CD4-positive, alpha-beta T cell treated with Interleukin-15 for 1 hour (primary cell): ENCODE measurements at places on chromosomes 12 and 14.

DNA sequence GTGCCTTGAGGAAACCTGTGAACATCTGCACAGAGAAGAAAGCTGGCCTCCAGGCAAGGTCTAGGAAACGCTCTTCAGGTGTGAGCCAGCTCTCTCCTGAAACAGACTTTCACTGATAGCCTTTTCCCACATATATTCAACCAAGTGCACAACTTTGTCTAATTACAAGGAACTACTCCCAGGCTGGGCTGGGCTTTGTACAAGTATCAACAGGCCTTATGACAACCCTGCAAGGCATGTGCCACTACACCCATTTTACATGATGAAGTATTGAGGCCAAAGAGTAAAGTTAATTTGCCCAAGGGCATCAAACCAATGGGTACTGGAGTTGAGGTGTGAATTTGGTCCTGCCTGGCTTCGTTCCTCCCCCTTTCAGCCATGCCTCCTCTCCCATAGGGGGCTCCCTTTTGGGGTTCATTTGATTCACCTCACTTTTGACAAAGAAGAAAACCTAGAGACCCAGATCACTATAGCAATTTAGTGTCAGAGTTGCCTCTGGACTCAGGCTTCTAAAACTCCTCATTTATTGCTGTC, 2.1 kb downstream of the CSRP2 start:
- DNase-seq = no peak

DNA sequence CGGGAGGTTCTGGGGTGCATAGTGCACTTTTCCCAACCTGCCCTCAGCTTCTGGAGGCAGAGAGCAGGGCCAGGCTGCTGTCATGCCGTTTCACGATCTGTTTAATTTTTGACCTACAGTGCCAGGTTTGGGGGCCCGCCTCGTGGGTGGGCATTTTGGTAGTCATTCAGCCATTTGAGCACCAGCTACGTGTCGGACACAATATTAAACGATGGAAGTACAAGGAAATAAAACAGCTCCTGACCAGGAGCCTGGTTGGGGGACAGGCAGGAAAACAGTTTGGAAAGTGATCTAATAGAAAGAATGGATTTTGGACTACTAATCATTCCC, 708 bp downstream of the FNTB start:
- DNase-seq = no peak

DNA sequence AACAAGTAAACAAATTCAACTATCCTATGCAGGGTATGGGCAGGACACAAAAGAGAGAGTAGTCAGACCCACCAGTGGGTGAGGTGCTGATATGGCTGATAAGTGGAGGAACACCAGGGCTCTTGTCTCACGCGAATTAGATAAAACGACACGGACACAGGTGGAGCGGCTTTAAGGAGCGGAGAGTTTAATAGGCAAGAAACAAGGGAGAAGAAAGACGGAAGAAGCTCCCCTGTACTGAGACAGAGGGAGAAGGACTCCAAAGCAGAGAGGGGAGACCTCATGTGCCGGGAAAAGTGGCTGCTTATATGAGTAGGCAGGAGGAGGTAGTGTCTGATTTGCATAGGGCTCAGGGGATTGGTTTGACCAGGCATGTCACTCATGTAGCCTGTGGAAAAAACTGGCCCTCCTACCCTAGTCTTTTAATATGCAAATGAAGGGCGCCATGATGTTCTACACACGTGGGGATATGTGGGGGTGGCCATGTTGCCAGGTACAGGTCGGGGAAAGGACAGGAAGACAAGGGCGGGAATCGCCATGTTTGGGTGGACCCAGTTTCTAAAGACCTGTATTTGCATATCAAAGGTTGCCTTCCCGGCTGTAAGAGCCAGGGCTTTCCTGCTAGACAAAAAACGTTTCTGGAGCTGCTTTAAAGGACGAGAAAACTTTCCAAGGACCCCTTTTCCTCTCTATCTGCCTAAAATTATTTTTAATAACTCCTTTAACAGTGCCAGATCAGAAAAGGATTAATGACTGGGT, 28.8 kb downstream of the RPGRIP1 start:
- DNase-seq = peak; percentile 89

GRCh38 chr12:49458816-49459215, 80.0 kb upstream of the KCNH3 start:
- no peak for DNase-seq

GRCh38 chr12:104974626-104975290, 11.4 kb upstream of the NOPCHAP1 start:
- peak; percentile 76 for DNase-seq

DNA sequence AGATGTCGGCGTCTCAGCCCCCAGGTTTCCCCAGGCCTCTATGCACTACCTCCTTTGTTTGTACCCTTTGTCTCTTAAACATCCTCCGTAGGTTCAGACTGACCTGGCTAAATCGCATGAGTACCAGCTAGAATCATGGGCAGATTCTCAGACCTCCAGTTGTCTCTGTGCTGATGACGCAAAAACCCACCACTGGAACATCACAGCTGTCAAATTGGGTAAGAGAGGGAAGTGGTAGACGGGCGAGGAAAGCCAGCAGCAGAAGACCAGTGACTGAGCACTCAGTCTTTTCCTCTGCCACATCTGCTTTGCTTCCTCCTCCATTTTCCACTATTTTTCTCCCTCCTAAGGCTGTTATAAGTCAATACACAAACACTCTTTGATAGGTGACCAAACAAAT, 29.7 kb downstream of the A2ML1 start:
- DNase-seq = no peak

DNA sequence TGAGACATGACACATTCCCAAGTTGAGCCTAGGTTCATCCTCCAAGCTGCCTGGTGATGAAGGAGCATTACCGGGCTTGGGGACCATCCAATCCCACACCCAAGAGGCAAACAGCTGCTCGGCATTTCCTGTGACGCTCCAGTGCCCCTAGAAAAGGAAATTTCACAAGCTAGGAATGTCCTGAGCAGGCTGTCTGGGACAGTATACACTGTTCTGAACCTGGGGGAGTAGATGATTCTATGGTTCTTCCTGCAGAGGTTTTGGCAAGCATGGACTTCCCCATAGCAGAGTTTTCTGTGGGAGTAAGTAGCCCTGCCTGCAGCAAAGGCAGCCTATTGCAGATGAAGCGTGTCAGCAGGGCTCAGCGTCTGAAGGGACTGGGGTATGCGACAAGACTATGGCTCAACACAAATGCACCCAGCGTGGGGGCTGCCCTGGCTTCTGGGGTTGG, 47.4 kb upstream of the SRSF5 start:
- peak; percentile 51 for DNase-seq

DNA sequence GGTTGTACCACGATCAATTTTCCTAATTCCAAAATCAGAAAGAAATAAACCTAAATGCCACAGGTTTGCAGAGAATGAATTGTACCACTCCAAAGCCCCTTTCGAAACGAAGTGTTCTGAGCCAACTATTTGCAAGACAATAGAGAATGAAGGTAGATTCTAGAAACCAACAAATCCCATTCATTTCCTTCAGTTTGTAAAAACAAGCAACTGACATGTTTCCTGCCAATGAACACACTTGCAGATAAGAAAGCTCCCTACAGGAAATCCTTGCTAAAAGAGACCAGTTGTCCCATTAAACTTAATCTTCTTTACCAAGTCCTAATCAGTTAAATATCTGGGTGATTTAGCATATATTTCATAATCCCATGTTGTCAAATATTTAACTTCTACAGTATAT, 198.4 kb upstream of the FOXN3 start:
- DNase-seq = no peak
